Activated naive CD8-positive, alpha-beta T cell treated with anti-CD3 and anti-CD28 coated beads for 36 hours (primary cell): ENCODE measurements at places on chromosomes 6 and 20. TPM values are rescaled to one million over a fixed set of nuclear protein-coding genes. Genes with fewer than 3 reads are reported as not detected.

DNA sequence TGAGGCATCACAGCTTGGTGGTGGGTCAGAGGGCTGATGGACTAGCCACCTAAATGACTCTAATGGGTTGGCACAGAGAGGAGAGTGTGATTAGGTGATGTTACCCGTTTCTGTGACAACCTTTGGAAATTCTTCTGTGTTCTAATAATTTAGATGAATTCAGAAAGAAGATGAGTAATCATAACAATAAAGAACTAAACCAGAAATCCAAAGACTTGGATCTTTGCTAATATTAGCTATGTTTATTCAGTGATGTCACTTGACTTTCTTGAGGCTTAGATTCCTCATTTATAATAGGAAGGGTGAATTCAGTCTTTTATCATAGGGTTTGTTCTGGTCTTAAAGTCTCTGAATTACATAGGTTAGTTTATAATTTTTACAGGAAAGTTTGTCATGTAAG is 19.9 kb downstream of the CRYBG1 start:
- no peaks in the 10 kb centered on the region for H3K36me3 ChIP-seq
- H3K27me3 ChIP-seq: peaks cover 25% of the 10 kb centered on the region
- H3K27ac ChIP-seq: no peak overlapping the region
- DNase-seq: no peak

- DNase-seq: no peak
- peaks cover 3% of the 10 kb centered on the region for H3K4me1 ChIP-seq
- peaks cover 11% of the 10 kb centered on the region for H3K27me3 ChIP-seq
- H3K4me3 ChIP-seq: no peak overlapping the region
Observed at GRCh38 chr6:71342772-71343171, 54.2 kb downstream of the OGFRL1 start.

GRCh38 chr20:64035066-64035932 is 683 bp upstream of the C20orf204 start:
- peak overlapping the region; percentile 90 for H3K27ac ChIP-seq
- H3K27me3 ChIP-seq: peaks cover 3% of the 10 kb centered on the region
- H3K4me3 ChIP-seq: peak overlapping the region; percentile 60
- DNase-seq: peak; percentile 71
- H3K36me3 ChIP-seq: peaks cover 13% of the 10 kb centered on the region
- peaks cover 45% of the 10 kb centered on the region for H3K4me1 ChIP-seq

DNA sequence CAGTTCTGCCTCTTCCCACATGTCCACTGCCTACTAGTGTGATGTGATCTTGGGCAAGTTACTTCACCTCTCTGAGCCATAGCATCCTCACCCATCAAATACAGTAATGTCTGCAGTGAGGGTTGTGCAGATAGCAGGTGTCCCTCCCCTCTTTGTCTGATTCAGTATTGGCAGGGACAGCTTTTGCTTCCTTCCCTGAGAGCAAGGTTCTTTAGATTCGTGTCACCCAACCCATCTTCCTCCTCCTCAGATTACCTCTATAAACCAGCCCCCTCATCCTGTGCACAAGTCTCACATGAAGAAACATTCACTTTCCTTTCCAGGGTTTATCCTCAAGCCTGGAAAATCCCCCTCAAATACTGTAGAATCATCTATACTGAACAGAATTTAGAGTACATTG is 15.4 kb downstream of the ACTR5 start:
- no peaks in the 10 kb centered on the region for H3K27me3 ChIP-seq
- no peak for DNase-seq
- H3K36me3 ChIP-seq: peaks cover 20% of the 10 kb centered on the region
- H3K27ac ChIP-seq: no peak overlapping the region
- H3K4me3 ChIP-seq: no peak overlapping the region

DNA sequence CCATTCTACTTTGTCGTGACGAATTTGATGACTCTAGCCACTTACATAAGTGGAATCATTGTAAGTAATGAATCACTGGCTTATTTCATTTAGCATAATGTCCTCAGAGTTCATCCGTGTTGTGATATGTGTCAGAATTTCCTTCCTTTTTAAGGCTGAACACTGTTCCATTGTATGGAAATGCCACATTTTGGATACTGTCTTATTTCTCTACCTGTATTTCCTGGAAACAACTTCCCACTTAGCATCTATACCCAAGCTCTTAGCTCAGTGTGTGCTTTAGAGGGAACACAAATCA is 28.8 kb upstream of the GGTLC1 start:
- peaks cover 5% of the 10 kb centered on the region for H3K4me1 ChIP-seq
- H3K36me3 ChIP-seq: no peaks in the 10 kb centered on the region
- no peak overlapping the region for H3K27ac ChIP-seq
- no peak overlapping the region for H3K4me3 ChIP-seq
- DNase-seq: no peak

- H3K27me3 ChIP-seq: no peaks in the 10 kb centered on the region
- no peak overlapping the region for H3K4me3 ChIP-seq
- no peak overlapping the region for H3K27ac ChIP-seq
- H3K36me3 ChIP-seq: no peaks in the 10 kb centered on the region
- DNase-seq: no peak
- no peaks in the 10 kb centered on the region for H3K4me1 ChIP-seq
Observed at GRCh38 chr6:38193051-38193450, 373.5 kb downstream of the ZFAND3 start.

DNA sequence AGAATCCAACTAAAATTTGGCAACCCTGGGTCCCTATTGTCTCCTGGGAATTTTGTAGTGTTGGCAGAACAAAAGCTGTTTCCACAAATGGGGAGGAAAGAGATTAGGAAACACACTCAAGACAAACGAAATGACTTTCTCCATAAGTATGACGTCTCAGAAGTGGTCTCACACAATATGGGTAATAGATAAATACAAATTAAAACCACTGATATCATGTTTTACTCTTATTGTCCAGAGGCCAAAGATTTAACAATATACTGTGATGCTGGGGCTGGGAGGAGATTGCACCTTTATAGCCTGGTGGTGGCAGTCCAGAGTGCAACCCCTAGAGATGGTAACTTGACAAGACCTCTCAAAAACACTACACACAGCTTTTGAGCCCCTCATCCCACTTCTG is 18.6 kb downstream of the FKBP1A start:
- H3K27ac ChIP-seq: no peak overlapping the region
- no peak for DNase-seq
- no peaks in the 10 kb centered on the region for H3K27me3 ChIP-seq
- H3K4me1 ChIP-seq: peaks cover 69% of the 10 kb centered on the region
- H3K4me3 ChIP-seq: no peak overlapping the region

DNA sequence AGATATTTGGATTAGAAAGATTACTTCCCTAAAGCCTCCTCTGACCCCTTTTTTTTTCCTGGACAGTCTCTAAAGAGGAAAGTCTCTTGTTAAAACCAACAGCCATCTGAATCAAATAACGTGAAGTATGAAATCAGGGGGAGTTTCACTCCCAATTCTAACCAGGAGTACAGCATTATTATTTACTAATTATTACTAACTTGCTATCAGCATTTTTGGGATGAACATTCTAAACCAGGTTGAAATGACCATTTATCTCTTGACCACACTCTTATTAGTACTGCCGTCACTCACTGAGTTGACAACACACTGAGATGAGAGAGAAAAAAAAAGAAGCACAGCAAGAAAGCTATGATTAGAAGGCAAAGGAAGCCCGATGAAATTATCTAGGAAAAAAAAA is 114.4 kb upstream of the BCLAF1 start:
- H3K27me3 ChIP-seq: peaks cover 8% of the 10 kb centered on the region
- no peak overlapping the region for H3K27ac ChIP-seq
- no peaks in the 10 kb centered on the region for H3K36me3 ChIP-seq
- no peak overlapping the region for H3K4me3 ChIP-seq
- H3K4me1 ChIP-seq: no peaks in the 10 kb centered on the region

- no peak overlapping the region for H3K27ac ChIP-seq
- peaks cover 1% of the 10 kb centered on the region for H3K27me3 ChIP-seq
- no peaks in the 10 kb centered on the region for H3K36me3 ChIP-seq
- H3K4me3 ChIP-seq: no peak overlapping the region
Observed at GRCh38 chr6:155004576-155005372, 9.7 kb downstream of the TIAM2 start.

GRCh38 chr6:42599558-42599957 is 35.7 kb downstream of the UBR2 start:
- no peak for DNase-seq
- peaks cover 22% of the 10 kb centered on the region for H3K36me3 ChIP-seq
- H3K4me3 ChIP-seq: no peak overlapping the region

- H3K4me3 ChIP-seq: no peak overlapping the region
- DNase-seq: no peak
- peaks cover 9% of the 10 kb centered on the region for H3K27me3 ChIP-seq
Observed at GRCh38 chr6:14060971-14061370, 56.6 kb upstream of the CD83 start.

- DNase-seq: no peak
- H3K27ac ChIP-seq: no peak overlapping the region
- H3K4me3 ChIP-seq: no peak overlapping the region
- no peaks in the 10 kb centered on the region for H3K4me1 ChIP-seq
Observed at GRCh38 chr6:124368131-124368530, 564.5 kb downstream of the NKAIN2 start.

DNA sequence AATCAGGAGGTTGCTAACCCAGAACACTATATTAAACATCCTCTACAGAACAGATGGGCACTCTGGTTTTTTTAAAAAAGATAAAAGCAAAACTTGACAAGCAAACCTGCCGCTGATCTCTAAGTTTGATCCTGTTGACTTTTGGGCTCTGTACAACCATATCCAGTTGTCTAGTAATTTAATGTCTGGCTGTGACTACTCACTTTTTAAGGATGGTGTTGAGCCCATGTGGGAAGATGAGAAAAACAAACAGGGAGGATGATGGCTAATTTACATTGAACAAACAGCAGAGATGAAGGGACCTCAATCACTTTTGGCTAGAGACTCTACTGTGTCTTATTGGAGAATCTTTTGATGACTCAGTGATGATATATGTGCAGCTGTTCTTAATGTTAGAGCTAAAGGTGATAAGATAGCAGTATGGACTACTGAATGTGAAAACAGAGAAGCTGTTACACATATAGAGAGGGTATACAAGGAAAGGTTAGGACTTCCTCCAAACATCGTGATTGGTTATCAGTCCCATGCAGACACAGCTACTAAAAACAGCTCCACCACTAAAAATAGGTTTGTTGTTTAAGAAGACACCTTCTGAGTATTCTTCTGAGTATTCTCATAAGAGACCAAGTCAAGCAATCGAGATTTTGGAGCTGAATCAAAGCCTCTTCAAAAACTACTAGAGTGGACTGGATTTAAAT is 201.2 kb upstream of the SHLD1 start:
- peak overlapping the region; percentile 43 for H3K27ac ChIP-seq
- DNase-seq: no peak
- H3K27me3 ChIP-seq: no peaks in the 10 kb centered on the region
- peaks cover 24% of the 10 kb centered on the region for H3K36me3 ChIP-seq

- H3K4me3 ChIP-seq: no peak overlapping the region
- H3K27me3 ChIP-seq: peaks cover 4% of the 10 kb centered on the region
- DNase-seq: no peak
- peaks cover 2% of the 10 kb centered on the region for H3K4me1 ChIP-seq
Observed at GRCh38 chr6:132330759-132331158, 70.5 kb downstream of the MOXD1 start.

GRCh38 chr6:30782425-30783014 is 38.2 kb upstream of the IER3 start:
- peak overlapping the region; percentile 66 for H3K4me3 ChIP-seq
- H3K4me1 ChIP-seq: peaks cover 63% of the 10 kb centered on the region
- H3K36me3 ChIP-seq: peaks cover 4% of the 10 kb centered on the region
- peak overlapping the region; percentile 84 for H3K27ac ChIP-seq
- no peak for DNase-seq

DNA sequence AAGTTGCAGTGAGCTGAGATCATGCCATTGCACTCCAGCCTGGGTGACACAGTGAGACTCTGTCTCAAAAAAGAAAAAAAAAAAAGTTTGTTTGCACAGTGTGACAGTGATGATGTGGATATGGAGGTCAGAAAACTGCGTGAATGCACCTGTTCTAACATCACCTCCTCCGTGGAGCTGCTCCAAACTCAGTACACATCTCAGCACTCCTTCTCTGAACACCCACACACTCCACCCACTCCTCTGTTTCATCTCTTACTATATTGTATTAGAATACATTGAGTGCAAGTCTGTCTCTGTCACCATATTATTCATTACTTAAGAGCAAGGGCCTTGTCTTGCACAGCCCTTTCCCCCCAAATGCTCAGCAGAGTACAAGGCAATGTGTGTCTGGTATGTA is 51.5 kb upstream of the ENPP4 start:
- DNase-seq: no peak
- no peaks in the 10 kb centered on the region for H3K36me3 ChIP-seq
- no peak overlapping the region for H3K4me3 ChIP-seq
- no peaks in the 10 kb centered on the region for H3K4me1 ChIP-seq
- H3K27ac ChIP-seq: no peak overlapping the region

DNA sequence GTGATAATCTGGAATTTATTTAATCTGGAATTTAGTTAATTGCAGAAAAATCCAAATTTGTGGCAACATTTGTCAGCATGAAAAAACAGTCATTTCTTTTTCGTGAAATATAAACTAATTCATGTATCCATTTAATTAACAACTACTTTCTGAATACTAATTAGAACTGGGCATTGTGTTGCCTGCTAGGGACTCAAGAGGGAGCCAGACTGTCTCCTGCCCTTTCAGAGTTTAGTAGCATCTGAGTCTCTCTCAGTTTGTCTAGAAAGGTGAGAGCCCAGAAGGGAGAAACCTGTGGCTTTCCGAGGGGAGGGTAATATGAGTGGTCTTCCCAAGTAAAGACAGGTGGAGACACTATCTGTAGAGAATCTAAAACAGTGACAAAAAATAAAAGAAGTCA is 210.9 kb upstream of the HDDC2 start:
- H3K27me3 ChIP-seq: peaks cover 12% of the 10 kb centered on the region
- no peaks in the 10 kb centered on the region for H3K4me1 ChIP-seq
- H3K36me3 ChIP-seq: no peaks in the 10 kb centered on the region
- H3K27ac ChIP-seq: no peak overlapping the region
- H3K4me3 ChIP-seq: no peak overlapping the region

- H3K4me1 ChIP-seq: peaks cover 15% of the 10 kb centered on the region
- H3K4me3 ChIP-seq: peak overlapping the region; percentile 65
- no peak for DNase-seq
- H3K27ac ChIP-seq: peak overlapping the region; percentile 65
Observed at GRCh38 chr6:63529498-63529897, 42.8 kb upstream of the LOC128125822 start.

DNA sequence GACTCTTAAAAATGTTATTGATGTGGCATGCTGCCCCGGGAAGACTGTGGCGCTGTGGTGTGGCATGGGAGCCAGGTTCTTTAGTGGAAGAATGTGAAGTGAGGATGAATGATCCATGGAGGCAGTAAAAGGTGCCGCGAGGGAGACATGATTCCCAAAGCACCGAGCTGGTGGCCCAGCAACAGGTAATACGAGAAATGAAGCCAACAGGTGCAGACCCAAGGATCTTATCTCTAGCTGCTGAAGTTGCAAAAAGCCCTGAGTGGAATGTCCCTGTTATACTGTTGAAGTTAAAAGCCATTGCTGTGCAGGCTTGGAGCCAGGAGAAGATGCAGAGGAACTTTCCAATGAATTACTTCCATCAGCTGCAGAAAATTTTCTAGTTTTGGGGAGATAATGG is 53.5 kb downstream of the OR2B6 start:
- no peak for DNase-seq
- no peaks in the 10 kb centered on the region for H3K36me3 ChIP-seq
- no peak overlapping the region for H3K27ac ChIP-seq
- no peak overlapping the region for H3K4me3 ChIP-seq
- H3K4me1 ChIP-seq: peaks cover 5% of the 10 kb centered on the region
- peaks cover 20% of the 10 kb centered on the region for H3K27me3 ChIP-seq

GRCh38 chr20:59082077-59082740 is 39.6 kb upstream of the PRELID3B start:
- H3K27ac ChIP-seq: no peak overlapping the region
- H3K4me3 ChIP-seq: no peak overlapping the region
- no peak for DNase-seq
- peaks cover 14% of the 10 kb centered on the region for H3K27me3 ChIP-seq

The ECI2 gene
- total RNA-seq: 46.9 TPM

The DDX43 gene
- 0.39 TPM for total RNA-seq

The TTBK1 gene
- 0.12 TPM for total RNA-seq

The FANCE gene
- total RNA-seq: 19.1 TPM

The KIAA0408 gene
- total RNA-seq: 3.1 TPM

The RNF217 gene
- total RNA-seq: 0.30 TPM
